ENCODE measurements at places on chromosomes 1 and 21.

GRCh38 chr21:46411236-46411635, 47.5 kb upstream of the DIP2A start:
- no peak for DNase-seq

DNA sequence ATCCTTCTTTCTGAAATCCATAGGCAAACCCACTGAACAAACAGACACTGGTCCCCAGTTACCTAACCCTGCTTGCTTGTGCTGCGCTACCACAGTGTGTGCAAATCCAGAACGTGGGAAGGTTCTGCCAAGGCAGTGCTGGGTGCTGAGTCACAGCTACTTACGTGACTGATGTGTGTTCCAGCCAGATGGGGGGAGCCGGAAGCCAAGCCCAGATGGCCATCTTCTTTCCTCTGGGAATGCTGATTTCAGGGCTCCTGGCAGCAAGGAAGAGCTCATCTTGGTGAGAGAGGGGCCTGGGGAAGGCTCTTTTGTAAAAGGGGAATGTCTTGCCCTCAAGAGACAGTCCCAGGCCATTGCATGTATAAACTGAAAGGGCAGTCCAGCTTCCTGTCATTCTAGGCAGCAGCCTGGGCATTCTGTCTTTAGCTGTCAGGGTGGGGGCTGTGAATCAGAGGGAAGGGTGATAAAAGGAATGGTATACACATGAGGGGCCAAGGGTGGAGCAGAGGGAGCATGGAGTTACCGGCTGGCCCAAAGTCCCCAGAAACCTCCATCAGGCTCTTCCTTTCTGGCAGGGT, 54.1 kb downstream of the CD46 start:
- DNase-seq: peak; percentile 87

DNA sequence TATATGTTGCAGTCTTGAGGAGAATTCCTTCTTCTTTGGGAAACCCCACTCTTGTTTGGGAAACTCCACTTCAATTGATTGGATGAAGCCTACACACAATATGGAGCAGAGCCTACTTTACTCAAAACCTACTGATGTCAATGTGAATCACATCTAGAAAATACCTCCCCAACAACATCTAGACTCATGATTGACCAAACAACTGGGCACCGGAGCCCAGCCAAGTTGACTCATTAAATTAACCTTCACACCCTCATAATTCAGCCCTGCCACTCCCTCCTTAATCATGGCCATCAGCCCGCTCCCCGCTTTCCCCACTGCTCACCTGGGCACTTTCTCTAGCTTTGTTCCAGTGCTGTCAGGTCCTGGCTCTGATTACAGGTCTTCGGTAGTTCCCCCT, 208.1 kb upstream of the MAP1LC3C start:
- no peak for DNase-seq

DNA sequence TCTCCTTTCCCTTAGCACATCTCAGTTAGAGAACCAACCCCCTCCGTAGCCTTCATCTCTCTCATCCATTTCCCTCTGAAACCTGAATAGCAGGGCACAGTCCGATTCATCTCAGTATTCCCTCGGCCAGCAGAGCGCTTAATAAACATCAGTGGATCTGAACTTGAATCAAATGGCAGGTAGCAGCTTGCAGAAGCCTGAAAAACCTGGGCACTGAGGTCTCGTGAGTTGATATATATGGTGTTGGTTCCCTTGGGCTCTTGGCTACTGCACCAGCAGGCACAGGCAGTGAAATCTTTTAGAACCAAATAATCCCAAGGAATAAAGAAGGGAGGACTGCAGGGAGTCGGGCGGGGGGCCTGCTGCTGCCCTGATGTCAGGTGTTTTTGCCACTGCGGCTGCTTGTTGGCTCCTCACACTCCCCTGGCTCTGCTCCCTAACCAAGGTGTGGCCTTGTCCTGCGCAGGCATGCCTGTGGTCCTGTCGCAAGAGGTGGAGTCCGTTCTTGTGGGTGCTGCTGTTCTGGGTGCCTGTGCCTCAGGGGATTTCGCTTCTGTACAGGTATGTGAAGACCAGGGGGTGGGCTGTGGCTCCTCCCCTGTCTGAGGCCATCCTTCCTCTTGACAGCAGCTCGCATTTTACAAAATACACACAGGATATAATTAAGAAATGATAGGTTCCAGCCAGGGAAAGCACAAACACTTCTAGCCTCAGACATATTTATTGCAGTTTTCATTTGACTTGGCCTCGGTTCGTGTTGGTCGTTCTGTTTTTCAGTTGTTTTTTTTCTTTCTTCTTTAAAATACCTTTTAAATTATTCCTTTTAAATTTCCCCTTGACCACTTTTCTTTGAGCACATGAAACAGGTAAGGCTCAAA, 140.9 kb upstream of the HOOK1 start:
- DNase-seq: no peak

- DNase-seq: no peak
These were observed 26.3 kb downstream of the RGS8 start for GRCh38 chr1:182658055-182658454.

- DNase-seq: no peak
These were observed 36.6 kb downstream of the AZIN2 start for GRCh38 chr1:33117440-33118085.

DNA sequence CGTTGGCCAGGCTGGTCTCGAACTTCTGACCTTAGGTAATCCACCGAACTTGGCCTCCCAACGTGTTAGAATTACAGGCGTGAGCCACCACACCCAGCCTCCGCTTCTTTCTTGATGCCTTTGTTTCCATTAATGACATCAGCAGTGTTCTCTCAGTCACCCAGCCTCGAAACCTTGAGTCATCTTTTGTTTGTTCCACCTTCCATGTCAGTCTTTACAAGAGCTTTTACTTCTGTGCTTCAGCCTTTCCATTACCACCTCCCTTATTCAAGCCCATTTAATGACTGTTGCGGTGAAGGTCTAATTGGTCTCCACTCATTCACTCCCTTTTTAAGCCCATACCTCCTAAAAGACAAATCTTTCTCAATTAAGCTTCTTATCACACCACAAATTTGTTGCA, 146.6 kb upstream of the ADGRL2 start:
- DNase-seq: no peak

- no peak for DNase-seq
These were observed 317.5 kb downstream of the ASTN1 start for GRCh38 chr1:176847052-176847451.

- DNase-seq: no peak
These were observed 87.1 kb upstream of the ARHGEF16 start for GRCh38 chr1:3367376-3367775.

DNA sequence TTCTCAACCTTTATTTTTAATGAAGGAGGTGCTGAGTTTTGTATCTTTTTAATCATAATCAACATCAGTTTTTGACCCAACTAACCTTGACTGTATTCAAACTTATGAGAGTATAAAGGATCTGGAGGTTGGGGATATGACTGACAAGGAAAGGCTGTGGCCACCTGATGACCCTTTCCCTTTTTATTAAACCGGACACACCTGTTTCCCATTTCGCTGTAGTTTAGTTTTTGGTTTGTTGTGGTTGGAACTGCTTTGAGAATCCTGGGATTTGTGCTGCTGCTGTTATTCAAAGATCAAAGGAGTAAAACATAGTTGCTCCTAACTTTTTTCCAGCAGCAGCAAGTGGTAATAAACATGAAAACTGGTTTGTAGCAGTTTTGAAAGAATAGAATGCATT, 12.4 kb downstream of the PRPF38A start:
- DNase-seq: no peak

GRCh38 chr1:113616156-113616555, 143.1 kb downstream of the PHTF1 start:
- no peak for DNase-seq

DNA sequence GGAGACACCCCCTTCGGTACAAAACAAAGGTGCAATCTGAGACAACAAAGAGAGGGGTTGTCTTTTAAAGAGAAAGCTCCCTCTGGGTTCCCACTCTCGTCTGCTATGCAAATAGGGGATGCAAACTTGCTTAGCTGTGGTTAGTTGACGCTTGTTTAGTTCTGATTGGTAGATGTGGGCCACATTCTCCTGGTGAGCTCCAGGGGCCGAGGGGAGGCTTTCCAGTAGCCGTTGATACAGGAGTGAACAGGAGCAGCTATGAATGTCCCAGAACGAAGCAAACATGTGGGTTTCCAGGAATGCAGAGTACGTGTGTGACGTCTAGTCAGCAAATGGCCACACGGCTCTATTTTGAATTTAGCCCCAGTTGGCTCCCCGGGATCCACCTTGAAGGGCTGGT, 14.7 kb downstream of the TFF2 start:
- no peak for DNase-seq

GRCh38 chr1:182059936-182060335, 1.6 kb downstream of the ZNF648 start:
- DNase-seq: no peak

DNA sequence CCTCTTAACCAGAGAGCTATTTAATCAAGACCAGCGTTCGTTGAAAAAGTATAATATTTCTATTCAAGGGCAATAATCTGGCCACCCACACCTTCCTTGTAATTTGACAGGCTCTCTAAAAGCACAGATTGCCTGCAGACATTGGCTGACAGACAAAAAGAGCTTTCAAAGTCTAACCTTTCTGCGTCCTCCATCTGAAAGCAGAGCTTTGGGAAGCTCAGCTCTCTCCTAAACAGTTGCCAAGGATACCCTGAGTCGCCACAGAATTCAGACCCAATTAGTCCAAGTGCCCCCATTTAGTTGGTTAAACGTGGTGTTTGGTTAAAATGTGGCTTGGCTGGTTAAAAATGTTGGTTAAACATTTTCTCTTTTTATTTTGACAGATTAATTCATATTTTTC, 33.7 kb upstream of the PLA2G2C start:
- no peak for DNase-seq

DNA sequence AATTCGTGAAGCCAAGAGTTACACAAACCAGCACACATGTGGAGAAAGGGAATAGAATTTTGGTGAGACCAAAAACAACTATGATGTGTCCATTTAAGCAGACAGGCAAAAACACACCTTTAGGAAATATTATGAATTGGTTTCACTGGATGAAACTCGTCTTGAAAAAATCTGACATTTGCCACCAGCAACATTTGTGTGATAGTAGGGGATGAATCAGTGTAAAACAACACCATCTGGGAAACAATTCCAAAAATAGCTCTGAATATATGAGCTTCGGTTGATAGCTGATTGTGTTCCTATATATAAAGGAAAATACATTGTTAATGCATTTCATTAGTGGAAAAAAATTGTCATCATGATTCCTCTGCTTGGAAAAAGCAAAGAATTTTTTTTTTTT, 327.8 kb downstream of the PAPPA2 start:
- no peak for DNase-seq

DNA sequence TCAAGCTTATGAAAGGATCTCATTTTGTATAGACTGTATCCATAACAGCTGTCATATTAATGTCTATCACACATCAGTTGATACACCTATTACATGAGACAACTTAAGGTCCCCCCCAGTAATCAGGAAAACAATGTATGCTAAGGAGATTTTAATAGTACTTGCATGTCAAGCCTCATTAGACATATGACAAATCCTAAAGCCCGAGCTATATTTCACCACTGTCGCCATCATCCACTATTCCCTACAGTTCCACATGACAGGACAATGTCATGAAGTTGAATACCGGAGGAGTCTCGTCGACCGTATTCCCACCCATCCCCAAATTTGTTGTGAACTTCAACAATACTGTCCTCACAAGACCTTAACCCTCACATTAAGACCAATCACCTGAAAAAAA, 3.4 kb downstream of the HMGN1 start:
- no peak for DNase-seq

- no peak for DNase-seq
These were observed 74.5 kb downstream of the C1orf21 start for GRCh38 chr1:184461321-184461720.

DNA sequence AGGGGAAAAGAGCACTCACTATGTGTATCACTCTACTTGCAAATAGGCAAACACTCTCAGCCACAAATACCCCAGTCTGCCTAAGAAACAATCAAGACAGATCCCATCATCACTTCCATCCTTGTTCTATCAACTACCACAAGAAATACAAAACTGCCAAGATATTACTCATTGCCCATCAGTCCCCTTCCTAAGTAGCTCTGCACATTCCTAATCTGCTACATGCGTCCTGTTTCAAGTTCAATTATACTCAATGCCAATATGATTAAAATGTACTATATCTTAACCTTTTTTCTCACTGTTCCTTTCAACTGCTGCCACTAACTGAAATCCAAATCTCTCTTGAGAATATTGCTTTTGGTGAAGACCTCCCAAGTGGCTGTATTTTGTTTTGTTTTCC, 1688.4 kb downstream of the PLA2G4A start:
- no peak for DNase-seq

DNA sequence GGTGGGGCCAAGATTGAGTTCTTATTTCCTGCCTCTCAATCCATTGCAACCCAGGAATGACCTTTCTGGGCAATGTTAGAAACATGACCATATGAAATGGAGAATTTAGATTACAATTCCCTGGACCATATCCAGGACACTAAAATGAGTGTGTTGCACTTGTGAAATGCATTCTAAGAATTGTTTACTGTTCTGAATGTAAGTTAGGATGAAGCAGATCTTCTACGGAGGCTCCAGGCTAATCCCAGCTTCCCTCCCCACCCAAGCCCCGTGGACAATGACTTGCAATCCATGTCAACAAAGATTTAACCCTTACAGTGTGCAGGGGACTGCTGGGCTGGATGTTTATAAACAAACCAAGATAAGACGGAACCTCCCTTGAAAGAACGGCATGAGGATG, 31.7 kb upstream of the HAO2 start:
- DNase-seq: no peak

- DNase-seq: no peak
These were observed 376.4 kb upstream of the LRRC7 start for GRCh38 chr1:69191335-69191734.

- peak; percentile 69 for DNase-seq
These were observed 41.0 kb downstream of the BRINP3 start for GRCh38 chr1:190436615-190437014.

GRCh38 chr21:15539376-15539775, 190.4 kb upstream of the USP25 start:
- no peak for DNase-seq

GRCh38 chr1:208445758-208446203, 201.6 kb upstream of the PLXNA2 start:
- DNase-seq: no peak

- DNase-seq: no peak
These were observed 19.5 kb upstream of the RNF223 start for GRCh38 chr1:1093610-1093943.

- no peak for DNase-seq
These were observed 74.2 kb downstream of the SIK1 start for GRCh38 chr21:43352568-43353281.

DNA sequence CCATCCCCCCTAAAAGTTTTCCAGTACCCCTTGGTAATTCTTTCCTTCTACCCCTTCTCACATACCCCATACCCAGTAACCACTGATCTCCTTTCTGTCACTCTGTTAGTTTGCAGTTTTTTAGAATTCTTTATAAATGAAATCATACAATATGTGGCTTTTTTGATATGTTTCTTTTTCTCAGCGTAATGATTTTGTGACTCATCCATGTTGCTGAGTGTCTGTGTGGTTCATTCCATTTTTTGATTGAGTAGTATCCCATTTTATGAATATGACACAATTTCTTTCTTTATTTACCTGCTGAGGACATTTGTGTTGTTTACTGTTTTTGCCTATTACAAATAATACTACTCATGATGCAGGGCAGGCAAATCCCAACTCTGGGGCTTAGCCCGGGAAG, 1605.3 kb downstream of the BRINP3 start:
- DNase-seq: no peak

- no peak for DNase-seq
These were observed 50.7 kb downstream of the UMODL1 start for GRCh38 chr21:42121794-42122193.
